ENCODE measurements at places on chromosomes 1 and 21.

- no peak for DNase-seq
Measured at GRCh38 chr1:173496757-173497320, 19.7 kb downstream of the PRDX6 start.

DNA sequence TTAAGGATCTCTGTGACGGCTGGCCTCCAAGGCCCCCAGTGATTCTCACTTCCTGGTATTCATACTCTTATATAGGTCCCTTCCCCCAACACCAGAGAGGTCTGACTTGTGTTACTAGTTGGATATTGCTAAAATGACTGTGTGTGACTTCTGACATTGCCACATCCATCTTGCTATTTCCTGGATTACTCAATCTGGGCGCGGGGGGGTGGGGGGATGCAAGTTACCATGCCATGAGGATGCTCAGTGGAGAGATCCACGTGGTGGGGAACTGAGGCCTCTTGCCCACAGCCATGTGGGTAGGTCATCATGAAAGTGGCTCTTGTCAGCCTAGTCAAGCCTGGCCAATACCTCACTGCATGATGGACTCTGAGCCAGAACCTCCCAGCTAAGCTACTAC, 117.0 kb downstream of the UBE2U start:
- DNase-seq, result peak; percentile 14

DNA sequence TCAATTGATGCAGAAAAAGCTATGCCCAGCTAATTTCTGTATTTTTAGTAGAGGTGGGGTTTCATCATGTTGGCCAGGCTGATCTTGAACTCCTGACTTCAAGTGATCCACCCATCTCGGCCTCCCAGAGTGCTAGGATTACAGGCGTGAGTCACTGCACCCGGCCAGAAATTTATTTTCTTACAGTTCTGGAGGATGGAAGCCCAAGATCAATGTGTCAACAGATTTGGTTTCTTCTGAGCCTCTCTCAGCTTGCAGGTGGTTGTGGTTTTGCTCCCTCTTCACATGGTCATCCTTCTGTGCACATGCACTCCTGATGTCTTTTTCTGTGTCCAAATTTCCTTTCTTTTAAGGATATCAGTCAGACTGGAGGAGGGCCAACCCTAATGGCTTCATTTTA, 35.6 kb downstream of the SHCBP1L start:
- no peak for DNase-seq

- peak; percentile 43 for DNase-seq
Measured at GRCh38 chr1:111201275-111202090, 1.0 kb upstream of the DENND2D start.

DNA sequence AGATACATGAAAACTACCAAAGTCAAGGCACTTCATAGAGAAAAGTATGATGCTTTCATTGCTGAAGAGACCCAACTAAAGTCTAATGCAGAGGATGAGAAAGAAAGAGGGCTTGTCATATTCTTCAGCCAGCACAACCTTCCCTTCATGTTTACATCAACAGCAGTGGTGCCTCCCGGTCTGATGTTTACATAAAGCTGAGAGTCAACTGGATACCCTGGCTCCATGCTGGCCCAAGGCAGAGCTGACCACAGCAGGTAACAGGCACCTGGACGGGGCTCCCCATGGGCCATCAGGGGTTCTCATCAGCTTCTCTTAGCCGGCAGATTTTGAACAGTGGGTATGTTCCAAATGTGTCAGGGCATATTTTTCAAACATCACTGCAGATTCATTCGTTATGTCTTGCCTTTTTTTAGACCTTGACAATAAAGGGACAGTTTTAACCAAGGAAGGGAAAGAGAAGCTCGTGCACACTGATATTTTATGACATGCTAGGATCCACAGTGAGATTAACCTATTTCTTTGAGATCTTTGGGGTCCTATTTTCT, 117.1 kb downstream of the NRIP1 start:
- DNase-seq, result no peak

- no peak for DNase-seq
Measured at GRCh38 chr1:203300441-203301330, 4.6 kb upstream of the BTG2 start.

All from fibroblast of villous mesenchyme (primary cell).